Stimulated activated CD4-positive, alpha-beta T cell treated with anti-CD3 and anti-CD28 coated beads, Interleukin-15, amount 100 ng/mL, for 1 hour (primary cell): ENCODE measurements at places on chromosomes 2 and 18.

- no peak for DNase-seq
Observed at GRCh38 chr2:45256867-45257641, 247.8 kb upstream of the SIX2 start.

GRCh38 chr2:143762176-143762928 is 633.1 kb downstream of the ARHGAP15 start:
- no peak for DNase-seq

GRCh38 chr18:24009651-24010333 is 4.8 kb upstream of the TTC39C start:
- DNase-seq = no peak

GRCh38 chr2:112625474-112626114 is 20.1 kb upstream of the SLC20A1 start:
- no peak for DNase-seq

GRCh38 chr18:10453806-10454680 is at the start of gene APCDD1:
TSS of gene APCDD1 (plus strand) at chr18:10454635. CDS start at chr18:10454982, 347 bp downstream.
- no peak for DNase-seq

GRCh38 chr2:205662206-205662965 is 19.9 kb upstream of the NRP2 start:
- DNase-seq = no peak

GRCh38 chr2:2810504-2810903 is 479.4 kb upstream of the MYT1L start:
- DNase-seq = no peak

- DNase-seq = no peak
Observed at GRCh38 chr18:73414598-73414997, 546.8 kb upstream of the NETO1 start.

DNA sequence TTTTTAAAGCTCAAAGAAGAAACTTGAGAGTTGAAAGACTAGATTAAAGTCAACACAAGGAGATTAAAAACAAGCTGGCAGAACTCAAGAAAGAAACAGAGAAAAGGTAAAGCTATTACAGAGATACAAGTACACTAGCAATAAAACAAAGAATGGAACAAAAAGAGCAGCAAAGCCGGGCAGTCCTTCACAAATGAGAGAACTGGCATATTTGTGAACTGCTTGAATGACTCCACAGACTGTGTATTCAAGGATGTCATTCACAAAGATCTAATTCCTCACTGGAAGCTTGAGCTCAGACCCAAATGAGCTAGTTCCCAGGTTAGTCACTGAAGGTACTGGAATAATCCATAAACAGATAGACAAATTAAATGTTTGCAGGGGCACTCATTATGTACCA is 318.0 kb downstream of the MYCN start:
- DNase-seq = no peak

DNA sequence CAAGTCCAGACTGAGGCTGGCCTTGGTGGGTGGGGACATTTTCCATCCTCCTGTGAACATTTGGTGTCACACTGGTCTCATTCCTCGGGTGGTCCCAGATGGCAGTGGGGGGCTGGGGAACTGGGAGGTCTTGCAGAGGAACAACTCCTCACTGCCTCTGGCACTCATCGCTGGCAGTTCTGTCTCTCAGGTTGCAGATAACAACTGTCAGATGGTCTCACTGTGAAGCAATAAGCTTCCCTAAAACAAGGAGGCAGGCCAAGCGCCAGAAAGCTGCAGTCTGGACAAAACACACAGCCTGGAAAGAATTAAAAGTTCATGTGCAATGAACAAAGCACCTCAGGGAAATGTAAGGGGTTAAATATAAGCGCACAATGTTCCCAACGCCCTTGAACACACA is 78.1 kb downstream of the IRS1 start:
- no peak for DNase-seq

GRCh38 chr2:144936442-144936841 is 416.5 kb upstream of the ZEB2 start:
- DNase-seq = no peak

DNA sequence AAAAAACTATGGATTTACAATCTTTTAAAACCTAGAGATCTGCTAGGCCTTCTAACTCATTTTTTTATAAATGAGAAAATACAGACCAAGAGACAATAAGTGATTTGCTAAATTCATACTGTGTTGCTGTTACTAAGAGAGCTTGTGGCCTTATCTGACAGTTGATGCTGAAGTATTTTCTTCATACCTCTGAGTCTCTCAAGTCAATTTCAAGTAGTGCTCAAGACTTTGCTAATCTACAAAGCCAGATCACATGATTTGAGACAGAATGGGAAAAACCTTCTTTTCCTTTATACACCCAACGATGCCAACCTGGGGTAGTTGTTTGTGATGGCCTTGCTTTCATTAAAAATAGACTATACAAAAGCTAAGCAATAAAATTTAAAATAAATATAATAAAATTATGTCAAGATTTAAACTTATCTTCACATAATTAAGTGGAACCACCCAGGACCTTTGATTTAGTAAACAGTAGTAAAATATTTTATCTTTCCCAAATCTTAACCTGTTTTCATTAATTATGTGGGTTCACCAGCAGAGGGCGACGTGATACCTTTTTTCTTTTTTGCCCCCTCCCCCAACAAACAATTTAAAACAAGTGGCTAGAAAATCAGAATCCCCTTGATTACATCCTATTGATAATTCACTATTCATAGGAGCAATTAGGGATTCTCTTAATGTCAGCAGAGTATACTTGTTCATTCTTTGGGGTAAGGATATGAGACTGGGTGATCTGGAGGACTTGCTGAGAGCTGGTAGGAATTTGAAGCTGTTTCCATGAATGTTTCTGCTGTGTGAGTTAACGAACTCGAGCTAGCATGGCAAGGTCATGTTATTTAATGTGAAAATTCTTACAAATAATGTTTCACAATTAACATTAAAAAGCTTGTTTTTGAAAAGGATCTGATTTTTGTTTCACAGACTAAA is 49.6 kb upstream of the SLC5A7 start:
- no peak for DNase-seq

DNA sequence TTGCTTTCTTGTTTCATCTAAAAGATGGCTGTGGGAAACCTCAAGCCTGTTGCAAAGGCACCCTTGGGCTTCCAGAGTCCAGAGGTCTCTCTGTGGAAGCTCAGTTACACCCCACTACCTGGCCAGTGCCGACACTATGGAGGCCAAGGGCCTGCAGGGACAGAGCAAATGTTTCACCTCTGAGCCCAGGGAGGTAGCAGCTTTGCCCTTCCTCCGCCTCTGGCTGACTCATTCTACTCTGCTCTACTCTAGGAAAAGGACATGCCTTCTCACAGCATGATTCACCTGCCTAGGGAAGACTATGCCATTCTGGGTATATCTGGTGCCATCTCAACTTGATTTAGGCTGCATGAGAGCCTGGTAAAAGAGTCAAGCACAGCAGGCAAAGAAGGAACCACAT is 12.2 kb downstream of the MYOM1 start:
- DNase-seq = no peak

- DNase-seq = no peak
Observed at GRCh38 chr2:216987252-216987821, 127.5 kb upstream of the TNP1 start.

DNA sequence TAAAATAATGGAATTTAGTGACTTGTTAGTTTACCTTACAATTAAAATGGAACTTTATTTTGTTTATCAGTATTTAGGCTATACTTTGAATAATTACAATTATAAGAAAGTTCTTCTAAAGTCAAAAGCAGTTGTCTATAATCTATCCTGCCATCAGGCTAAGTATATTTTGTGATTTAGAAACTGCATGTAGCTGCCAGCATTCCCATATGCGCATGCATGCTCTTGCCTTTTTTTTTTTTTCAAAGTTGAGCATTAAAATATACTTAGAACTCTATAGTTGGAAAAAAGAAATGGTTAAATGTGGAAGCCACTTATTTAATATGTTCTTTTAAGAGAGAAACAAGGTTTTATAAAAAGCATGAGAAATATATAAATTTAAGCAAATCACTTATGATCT is 99.0 kb downstream of the ARHGEF33 start:
- DNase-seq = no peak

DNA sequence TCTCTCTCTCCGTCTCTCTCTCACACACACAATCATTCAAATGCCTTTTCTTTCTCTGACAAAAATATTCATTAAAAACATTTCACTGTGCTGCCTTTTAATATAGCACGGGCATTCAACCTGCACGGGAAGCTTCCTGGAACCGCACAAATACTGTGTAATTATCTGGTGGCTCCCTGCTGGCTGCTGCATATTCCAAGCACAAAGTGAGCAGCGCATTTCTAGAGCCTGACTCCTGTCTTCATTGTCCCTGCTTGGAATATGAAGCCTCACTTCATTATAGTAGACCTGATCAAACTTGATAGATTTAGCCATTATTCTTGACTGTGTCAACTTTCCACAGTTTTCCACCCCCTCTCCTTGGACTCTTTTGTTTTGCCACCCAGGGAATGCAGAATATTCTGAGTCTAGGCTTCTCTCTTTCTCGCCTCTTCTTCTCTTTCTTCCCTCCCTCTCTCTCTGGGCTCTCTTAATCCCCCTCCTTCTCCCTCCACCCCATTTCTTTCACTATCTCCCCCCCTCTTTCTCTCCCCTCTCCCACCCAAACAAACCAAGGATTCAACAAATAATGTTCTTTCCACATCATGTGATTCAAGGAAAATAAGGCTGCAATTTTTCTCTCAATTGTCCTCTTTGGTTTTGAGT is 672.1 kb upstream of the FANCL start:
- no peak for DNase-seq

GRCh38 chr18:31572368-31572767 is 19.3 kb upstream of the TTR start:
- DNase-seq = no peak

DNA sequence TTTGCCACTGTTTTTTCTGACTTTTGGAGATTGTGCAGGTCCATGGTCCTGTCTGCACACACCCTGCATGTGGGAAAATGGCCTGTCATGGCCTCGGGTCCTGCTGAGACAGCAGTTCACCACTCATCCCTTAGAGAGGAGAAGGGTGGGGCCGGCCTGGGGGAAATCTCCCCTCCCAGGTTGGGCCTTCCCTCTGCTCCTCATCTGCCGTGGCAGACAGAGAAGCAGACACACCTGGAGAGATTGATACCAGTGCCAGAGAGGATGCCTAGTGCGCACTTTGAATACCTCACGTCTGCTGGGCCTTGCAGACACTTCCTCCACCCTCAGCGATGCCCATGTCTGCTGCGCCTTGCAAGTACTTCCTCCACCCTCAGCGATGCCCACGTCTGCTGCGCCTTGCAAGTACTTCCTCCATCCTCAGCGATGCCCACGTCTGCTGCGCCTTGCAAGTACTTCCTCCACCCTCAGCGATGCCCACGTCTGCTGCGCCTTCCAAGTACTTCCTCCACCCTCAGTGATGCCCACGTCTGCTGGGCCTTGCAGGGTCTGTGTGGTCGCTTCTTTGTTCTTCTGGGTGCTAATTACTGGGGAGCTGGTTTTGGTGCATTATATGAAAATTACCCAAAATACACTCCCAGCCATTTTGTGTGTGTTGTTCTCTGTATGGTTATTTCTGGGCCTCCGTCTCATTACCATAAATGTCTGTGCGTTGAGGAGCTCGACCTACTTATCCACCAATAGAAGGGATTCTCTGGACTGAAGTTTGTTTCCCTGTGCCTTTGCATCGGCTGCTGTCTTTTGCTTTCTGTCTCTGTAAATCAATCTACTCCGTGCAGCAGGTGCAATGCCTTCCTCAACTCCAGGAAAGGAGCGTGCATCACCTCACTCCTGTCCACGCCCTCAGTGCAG is 186.9 kb upstream of the PXDN start:
- no peak for DNase-seq

GRCh38 chr18:48600456-48601090 is 61.7 kb downstream of the CTIF start:
- no peak for DNase-seq

DNA sequence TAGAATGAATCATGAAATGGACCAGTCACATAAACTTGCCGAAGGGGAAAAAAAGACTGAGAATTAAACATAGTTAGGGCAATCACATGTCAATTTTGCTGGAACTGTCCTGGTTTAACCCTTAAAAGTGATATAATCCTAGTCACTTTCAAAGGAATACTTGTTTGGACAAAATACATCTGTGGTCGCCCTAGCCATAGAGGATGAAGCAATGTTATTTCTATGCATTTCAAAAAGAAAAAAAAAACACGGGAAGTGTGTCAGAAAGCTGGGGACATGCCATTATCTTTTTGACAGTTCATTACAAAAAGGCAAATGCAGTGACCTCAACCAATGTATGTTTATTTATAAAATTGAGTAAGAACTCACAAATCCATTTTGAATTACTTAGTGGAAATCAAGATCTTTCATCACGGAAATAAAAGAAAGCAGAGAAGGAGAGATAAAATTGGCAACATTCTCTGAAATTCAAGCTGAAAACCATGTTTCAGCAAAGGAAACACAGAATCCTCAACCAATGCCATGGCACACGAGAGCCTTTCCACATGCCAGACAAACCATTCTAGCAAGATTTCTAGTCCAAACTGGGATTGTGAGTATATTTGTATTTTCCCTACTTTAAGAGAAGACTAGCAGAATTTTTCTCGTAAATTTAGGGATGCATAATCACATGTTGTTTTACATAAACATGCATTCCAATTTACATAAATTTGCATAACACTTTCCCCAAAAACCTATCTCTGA is 854.3 kb upstream of the ACVR2A start:
- no peak for DNase-seq

DNA sequence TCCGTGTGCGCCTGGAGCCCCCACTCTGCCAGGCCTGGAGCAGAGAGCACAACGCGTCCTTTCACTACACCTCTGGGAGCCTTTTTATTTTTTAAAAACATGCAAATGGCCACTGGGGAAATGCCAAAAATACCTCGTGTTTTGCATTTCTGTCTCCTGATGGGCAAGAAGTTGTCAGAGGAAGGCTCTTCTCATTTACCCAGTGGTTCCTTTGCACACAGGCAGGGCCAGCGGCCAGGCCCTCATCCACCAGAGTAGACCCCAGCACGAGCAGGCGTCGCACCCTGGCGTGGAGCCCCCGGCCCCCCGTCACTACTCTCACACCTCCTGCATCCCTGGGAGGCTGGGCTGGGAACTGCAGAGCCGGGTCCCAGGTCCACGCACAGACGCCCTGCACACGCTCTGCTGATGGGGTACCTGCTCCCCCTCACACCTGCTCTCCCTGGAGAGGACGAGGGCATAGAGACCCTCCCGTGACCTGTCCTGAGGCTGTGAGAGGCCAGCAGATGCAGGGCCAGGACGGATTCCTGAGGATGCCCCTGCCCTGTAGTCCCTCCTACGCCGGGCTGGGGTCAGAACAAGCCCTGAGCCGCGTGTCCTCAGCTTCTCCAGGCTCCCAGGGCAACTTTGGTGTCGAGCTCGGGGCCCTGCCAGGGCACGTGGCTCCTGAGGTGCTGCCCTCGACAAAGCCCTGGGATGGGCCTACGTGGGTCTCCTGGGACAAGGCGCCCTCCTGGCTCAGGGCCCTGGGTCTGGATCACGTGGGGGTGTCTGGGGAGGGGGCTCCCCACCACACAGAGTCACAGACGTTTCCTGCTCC is 65.0 kb downstream of the NFATC1 start:
- no peak for DNase-seq
